ENCODE measurements at places on chromosomes 5 and 9. TPM values are rescaled to one million over a fixed set of nuclear protein-coding genes. Genes with fewer than 3 reads are reported as not detected.

GRCh38 chr5:93018461-93018860 is 562.6 kb downstream of the NR2F1-AS1 start:
- no peak for DNase-seq

- DNase-seq: no peak
These were observed 1.7 kb downstream of the ENDOG start for GRCh38 chr9:128819716-128820664.

DNA sequence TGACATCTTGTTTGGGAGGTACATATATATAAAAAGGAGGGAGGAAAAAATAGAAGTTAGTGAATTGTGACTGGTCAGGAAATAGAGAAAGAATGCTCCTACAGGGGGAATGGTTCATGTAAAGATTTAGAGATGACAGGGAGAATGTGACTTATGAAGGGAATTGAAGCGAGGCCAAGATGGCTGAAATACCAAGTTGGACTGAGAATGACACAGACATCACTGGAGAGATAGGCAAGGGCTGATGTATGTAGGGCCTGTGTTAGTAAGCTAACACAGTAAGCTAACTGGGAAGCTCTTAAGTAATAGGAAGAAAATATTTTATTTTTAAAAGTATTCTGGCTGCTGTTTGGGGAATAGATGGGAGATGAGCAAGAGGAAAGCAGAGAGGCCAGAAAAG is 286.3 kb downstream of the NNT start:
- DNase-seq: no peak

- DNase-seq: no peak
These were observed 15.0 kb upstream of the FBP1 start for GRCh38 chr9:94654165-94654894.

GRCh38 chr5:157463081-157463480 is 3.1 kb downstream of the NIPAL4 start:
- peak; percentile 55 for DNase-seq

GRCh38 chr9:88807426-88807825 is 183.8 kb upstream of the S1PR3 start:
- DNase-seq: no peak

DNA sequence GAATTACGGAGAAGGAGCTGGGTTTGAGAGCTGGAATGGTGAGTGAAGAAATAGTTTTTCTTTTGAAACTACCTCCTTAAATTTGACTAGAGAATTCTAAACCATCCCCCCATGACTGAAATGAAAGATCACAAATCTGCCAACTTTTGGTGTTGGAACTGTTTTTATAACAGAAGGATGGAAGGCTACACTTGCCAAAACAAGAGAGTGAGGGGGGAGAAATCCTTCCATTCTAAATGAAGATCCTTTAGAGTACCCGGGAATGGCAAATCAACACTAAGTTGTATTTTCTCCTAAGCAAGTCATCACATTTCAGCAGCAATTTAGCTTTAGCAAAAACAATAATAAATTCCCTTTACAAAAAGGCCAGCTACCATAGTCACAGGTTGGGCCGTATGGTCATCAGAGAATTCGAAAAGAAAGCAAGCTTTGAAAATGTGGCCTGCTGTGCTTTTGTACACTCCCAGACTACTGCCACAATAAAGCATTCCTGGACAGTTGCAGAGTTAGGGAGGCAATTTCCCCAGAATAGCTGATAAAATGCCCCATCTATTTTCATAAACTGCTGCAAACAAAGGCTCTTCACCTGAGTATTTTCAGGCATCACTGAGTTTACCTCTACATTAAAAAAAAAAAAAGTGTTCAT is 25.0 kb upstream of the FREM1 start:
- no peak for DNase-seq

DNA sequence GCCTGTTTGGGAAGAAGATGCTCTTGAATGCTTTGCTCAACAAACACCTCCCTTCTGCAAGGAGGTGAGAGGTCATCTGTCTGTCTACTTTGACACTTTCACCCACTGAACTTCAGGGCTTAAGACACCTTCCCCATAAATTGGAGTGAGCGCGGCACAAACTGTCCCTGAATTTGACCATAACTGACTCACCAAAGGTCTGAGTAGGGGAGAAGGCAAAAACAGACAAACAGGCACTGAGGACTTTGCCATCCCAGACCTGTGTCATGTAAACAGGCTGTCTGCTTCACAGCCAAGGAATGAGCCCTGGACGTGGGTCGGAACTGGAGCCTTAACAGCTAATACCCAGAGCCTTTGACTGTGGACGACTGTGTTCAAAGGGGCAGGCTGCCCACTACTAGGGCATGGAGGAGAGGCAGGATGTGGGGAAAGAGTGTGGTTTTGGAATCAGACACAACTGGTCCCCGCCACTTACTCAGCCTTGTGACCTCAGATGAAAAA is 320.9 kb upstream of the KLF4 start:
- DNase-seq: peak; percentile 86

ENG gene
- 25.9 TPM for total RNA-seq

EFNA5 gene
- 2.5 TPM for total RNA-seq

Data from M059J (cell line).